ENCODE measurements at places on chromosomes 2 and 18.

GRCh38 chr2:148660999-148661398 lies 16.4 kb downstream of the EPC2 start:
- DNase-seq = peak; percentile 18

DNA sequence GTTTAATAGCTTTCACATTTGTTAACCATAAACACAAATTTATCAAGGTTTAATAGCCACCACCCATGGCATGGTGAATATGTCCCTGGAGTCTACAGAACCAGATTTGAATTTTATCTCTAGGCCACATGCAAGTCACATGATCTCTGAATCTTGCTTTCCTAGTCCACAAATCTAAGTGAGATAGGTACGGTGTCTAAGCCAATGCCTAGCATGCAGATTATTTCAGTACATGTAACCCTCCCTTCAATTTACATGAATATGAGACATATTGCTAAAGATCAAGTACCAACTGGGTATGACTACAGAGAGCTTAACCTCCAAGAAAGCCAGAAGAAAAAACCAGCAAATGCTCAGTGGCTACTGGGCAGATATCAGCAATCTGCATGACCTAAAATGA lies 10.0 kb downstream of the ZNF24 start:
- no peak for DNase-seq

- no peak for DNase-seq
Measured at GRCh38 chr2:3429066-3429610, 49.6 kb downstream of the TRAPPC12 start.

- DNase-seq = no peak
Measured at GRCh38 chr2:134181219-134181618, 72.7 kb upstream of the MGAT5 start.

DNA sequence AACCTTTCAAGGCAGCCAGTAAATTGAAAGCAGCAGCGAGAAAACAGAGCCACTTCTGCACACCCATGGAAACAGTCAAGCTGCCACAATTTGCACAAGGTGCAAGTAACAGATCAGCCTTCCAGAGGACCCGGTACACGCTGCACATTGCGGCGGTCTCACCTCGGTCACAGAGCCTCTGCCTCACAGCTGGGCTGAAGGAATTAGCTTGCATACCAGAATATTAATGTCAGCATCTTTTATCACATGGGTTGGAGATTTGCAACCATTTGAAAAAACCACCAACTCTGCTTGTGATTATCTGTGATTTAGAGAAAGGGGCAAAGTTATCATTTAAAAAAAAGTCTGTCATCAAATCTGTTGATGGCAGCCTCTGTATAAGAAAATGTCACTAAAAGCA lies 330.5 kb upstream of the TCF4 start:
- DNase-seq = peak; percentile 31

- no peak for DNase-seq
Measured at GRCh38 chr2:201931951-201932350, 101.7 kb upstream of the FZD7 start.
